Hippocampal formation (tissue), 2 donors: ENCODE measurements at places on chromosomes 16 and 17.

GRCh38 chr16:24357511-24357910 lies 101.4 kb downstream of the CACNG3 start:
- DNase-seq, result no peak

- DNase-seq, result no peak
Measured at GRCh38 chr16:66266436-66267291, 99.8 kb upstream of the CDH5 start.

DNA sequence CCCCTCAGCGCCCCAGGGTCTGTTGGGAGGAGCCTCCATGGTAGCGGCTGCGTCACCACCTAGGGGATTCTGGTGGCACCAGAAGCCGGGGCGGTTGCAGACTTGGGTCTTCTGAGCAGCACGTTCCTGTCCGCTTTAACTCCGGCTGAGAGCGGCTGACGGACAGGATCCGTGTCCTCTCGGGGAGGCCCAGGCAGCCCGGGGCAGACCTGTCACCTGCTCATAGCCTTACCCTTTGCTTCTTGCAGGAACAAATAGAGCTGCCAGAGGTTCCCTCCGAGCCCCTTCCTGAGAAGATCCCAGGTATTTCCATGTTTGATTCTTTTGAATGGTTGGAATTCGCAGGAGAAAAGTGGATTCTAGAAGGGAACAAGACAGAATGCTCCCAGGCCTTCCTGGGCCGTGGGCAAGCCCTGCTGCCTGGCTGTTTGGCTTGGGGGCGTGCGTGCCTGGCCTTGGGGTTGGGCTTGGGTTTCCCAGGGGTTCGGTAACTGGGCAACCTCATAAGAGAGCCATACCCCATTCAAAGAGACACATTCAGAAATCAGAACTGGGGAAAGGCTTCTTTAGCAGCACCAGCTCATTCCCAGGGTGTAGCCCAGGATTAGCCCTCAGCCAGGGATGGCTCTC lies 6.6 kb downstream of the CHMP6 start:
- no peak for DNase-seq

DNA sequence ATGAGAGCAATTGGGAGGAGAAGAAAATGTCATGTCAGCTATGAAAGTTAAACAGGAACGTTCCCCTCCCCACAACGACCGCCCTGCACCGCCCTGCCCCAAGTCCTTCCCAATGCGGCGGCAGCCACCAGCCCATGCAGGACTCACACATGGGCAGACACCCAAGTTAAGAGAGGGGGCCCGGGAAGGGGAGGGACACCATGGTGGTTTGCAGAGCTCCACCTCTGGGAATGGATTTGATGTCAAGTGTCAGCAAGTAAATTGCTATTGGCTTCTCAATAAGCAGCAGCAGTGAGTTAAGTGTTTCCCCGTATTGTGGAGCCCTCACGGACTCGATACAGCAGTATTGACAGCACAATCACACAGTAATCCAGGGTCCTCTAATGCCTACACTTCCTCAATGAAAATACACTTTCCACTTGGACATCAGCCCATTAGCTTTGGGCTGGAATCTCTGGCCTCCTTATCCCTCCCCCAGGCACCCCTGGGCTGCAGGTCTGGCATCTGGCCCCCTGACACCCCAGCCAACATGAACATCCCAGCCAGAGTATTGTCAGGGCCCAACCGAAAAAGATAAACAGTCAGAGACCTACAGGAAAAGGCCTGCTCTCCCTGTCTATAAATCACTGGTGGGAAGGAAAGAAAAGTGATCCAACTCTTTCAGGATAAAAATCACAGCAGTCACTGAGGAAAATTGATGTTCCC lies 22.6 kb downstream of the ZFHX3 start:
- no peak for DNase-seq

DNA sequence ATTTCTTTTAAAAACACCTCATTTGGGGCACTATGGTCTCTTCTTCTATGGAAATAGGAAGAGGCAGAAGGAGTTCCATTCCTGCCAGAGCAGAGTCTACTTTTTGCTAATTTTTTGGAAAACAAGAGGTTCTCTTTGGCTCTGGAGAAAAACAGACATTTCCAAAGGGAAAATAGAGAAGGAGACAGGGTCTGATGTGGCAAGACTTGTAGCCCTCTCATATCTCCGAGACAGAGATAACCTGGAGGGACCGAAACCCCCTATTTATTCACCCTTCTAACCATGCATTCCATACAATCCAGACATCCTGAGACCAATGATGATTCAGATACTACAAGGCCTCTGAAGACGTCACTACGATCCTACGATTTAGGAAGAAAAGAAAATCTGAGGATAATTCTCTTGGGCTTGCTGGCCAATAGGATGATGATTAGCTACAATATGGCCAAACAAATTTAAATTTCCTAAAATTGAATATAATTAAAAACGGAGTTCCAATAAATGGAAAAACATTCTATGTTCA lies 70.2 kb downstream of the HIC1 start:
- no peak for DNase-seq

- DNase-seq, result no peak
Measured at GRCh38 chr17:9324864-9325263, 250.8 kb downstream of the STX8 start.

GRCh38 chr16:273547-274421 lies 2.0 kb downstream of the RGS11 start:
- DNase-seq, result no peak

DNA sequence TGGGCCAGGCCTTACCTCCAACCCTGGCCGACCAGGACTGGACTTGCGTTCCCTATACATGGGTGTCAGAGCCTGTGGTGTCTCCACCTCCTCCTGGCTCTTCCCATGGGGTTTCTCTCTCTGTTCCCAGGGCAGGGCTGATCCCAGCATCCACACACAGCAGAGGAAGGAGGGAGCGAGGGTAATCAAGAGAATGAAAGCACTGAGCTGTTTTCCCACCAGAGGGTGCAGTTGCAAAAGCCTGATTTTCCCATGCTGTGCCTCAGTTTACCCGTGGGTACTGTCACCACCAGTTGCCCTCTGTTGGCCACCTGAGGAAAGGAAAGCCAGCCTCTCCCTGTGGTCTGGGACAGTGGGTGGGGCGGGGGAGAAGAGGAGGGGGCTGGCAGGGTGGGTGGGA lies 249.7 kb upstream of the GSE1 start:
- DNase-seq, result no peak

- DNase-seq, result no peak
Measured at GRCh38 chr16:52597073-52597771, 50.3 kb upstream of the TOX3 start.

- DNase-seq, result no peak
Measured at GRCh38 chr17:82458885-82459424, 414 bp downstream of the NARF start.

GRCh38 chr16:11674818-11675560 lies 6.7 kb downstream of the SNN start:
- no peak for DNase-seq

DNA sequence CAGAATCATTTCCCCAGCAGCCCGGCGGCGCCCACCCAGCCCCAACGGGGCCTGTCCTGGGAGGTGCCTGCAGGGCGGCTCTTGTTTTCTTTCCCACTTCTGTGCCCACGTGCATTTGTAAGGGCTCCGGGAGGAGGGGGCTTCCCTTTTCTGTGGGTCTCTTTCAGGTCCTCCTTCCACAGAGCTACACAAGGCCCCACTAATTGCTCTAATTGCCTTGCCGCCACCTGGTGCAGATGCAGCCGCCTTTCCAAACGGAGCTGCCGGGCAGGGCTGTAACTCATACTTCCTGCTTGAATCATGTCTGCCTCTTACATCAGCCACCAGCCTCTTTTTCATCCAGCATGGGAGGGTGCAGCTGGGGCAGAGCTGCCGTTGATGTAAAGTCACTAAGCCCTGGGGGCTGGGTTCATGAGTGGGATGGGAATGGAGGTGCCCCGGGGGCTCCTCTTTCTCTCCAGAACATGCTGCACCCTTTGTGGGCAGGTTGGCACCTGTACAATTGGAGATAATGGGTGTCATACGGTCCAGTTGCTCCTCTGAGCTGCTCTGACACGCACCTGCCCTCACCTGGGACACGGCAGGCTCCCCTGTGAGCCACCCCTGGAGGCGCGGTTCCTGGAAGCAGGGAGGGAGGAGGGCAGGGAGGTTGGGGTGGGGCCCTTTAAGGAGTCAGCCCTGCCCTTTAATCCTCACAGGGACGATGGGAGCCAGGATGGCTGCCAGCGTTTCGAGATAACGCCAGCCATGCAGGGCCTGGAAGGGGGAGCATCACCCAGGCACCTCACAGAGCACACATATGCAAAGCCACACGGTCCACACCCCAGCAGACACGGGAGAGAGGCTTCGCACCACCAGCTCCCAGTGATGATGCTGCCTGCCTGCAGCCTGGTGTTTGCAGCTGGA lies 41.1 kb upstream of the KLHDC4 start:
- peak; percentile 15 for DNase-seq

DNA sequence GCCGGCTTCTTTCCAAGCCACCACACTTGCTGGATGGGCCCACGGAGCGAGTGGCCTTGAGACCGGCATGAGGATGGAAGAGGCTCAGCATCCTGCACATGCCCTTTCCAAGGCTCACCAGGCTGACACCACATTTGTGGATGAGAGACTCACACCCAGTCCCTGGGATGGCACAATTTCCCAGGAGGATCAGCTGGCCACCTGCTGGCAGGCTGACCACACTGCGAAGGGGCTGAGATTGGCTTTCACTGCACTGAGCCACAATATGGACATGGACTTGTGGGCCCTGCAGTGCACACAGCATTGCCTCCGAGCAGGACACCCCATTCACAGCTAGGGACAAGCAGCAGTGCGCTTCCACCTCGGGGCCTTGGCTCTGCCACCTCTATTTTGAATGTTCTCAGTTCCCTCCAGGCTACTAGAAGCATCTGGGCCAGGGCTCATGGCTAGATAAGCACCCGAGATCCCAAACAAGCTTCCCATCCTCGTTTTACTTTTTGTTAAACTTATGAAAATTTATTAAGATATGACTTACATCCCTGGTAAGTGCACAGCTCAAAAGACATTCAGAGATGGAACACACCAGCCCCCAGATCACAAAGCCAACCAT lies 25.3 kb upstream of the KSR1 start:
- no peak for DNase-seq

GRCh38 chr17:9406046-9406606 lies 169.5 kb downstream of the STX8 start:
- no peak for DNase-seq

- DNase-seq, result no peak
Measured at GRCh38 chr17:27854163-27854562, 39.0 kb downstream of the LYRM9 start.

DNA sequence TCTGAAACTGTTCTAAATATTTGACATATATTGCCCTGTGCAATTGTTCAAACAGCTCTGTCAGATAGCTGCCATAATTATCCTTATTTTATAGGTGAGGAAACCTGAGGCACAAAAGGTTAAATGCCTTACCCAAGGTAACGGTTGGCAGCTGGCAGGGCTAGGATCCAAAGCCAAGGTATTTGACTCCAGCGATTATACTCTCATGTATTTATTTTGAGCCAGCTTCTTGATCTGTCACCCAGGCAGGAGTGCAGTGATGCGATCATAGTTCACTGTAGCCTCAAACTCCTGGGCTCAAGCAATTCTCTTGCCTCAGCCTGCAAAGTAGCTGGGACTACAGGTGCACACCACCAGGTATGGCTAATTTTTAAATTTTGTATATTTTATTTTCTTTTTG lies 7.2 kb downstream of the ENO3 start:
- no peak for DNase-seq

DNA sequence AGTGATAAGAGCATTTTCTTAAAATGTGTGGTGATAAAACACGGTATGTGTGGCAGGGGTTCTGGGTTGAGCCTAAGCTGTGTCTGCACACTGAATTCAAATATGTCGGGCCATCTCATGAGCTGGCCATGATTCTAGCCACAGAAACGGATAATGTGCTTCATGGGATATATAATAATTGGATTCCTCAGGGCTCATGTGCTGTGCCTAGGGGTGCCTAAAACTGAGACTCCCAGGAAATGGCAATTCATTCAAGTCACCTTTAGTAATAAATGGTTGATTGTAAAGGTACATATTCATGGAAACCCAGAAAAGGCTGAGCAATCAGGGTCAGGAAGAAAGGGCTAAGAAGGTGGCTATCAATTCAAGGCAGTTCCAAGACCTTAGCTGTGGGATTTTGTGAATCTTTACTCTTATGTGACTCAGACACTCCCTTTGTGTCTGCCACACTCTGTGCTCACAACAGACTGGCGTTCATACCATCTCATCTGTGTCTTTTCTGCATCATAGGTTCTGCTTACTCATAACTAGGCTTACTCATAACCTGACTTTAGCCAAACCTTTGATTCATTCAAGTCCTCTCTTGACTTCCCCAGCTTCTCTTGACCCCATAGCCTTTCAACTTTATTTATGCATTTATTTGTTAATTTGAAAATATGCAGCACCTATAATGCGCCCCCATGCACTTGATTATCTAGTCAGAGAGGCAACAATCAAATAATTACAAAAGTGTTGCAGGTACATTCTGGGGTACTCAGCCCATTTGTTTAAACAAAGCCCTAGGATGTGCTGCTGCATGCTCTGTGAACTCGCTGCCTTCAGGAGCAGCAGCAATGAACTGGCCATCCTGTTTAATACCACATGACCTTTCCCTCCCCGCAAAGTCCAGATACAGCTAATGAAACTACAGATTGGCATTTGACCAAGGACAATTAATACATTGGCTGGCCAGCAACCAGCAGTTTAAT lies 28.4 kb upstream of the MED13 start:
- no peak for DNase-seq

GRCh38 chr16:90078579-90078895 lies 1.4 kb upstream of the PRDM7 start:
- DNase-seq, result no peak

- no peak for DNase-seq
Measured at GRCh38 chr17:37740915-37741314, 3.9 kb downstream of the HNF1B start.

DNA sequence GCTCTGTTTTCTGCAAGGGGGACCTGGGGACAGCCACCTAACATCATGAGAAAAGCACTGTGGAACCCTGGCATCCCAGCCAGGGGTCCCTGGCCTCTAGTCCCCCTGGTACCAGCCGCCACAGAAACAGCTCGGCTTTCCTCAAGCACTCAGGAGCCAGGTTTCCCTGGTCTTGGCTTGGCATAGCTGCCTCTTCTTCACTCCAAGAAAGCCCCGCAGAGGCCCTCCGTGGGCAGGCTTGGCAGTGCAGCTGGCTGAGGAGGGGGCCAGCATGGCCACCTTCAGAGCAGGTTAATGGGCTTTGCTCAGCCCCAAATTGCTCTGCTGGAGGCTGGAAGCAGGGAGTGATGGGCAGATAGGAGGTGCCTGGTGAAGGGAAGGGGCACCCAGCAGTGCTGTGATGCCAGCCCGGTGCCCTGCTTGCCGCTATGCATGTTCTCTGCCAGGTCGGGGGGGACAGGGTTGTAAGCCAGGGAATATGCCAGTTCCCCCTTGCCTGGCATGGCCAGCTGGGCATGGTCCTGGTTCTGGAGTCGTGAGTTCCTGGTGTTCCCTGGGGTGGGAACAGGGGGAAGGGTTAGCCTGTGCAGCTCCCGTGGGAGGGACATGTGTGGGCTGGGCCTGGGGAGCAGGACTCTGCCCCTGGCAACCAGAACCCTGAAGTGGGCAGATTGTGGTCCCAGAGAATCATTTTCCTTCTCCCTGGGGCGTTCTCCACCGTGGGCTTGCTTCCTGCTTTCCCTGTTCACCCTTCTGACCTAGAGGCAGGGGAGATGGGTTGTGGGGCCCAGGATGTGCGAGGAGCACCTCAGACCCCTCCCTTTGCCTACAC lies 3.2 kb downstream of the ANKRD13B start:
- no peak for DNase-seq
